ENCODE measurements at places on chromosomes 16 and 17.

DNA sequence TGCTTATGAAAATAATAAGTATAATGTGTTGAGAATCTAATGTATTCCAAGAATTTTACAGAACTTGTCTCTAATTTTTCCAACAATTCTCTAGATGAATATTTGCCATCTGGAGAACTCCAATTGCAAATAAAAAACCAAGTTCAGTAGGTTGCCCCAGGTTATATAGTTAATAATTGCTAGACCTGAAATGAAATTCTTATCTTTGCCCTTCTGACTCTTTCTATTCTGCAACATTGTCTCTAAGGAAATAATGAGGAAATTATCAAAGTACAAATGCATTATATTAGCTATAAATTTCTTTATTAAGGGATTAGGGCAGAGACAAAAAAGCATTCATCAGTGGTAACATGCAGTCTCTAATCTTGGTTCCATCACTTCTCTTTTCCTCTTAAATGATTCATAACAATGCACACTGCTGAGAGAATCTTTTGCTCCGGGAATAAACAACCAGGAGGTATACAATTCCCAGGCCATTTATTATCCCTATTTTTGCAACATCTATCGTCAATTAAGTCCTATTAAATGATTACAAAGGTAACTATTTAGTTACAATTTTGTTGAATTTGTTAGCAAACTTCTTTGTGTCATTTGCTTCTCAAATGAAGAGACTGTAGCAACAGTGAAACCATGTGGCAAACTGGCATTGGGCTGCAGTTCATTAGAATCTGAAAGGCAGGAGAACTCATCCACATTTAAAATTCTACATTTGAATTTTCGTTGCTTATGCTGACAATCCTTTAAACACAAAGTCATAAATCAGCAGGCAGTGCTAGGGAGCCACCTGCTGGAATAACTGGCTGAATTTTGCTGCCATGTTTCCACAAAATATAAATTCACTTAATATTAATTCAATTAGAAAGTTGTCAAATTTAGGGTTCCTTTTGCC, 349.6 kb downstream of the KIF2B start:
- no peak for DNase-seq

GRCh38 chr16:3503523-3503922, 2.7 kb downstream of the CLUAP1 start:
- DNase-seq, result no peak

GRCh38 chr16:25065899-25066298, 45.6 kb upstream of the LCMT1 start:
- no peak for DNase-seq

DNA sequence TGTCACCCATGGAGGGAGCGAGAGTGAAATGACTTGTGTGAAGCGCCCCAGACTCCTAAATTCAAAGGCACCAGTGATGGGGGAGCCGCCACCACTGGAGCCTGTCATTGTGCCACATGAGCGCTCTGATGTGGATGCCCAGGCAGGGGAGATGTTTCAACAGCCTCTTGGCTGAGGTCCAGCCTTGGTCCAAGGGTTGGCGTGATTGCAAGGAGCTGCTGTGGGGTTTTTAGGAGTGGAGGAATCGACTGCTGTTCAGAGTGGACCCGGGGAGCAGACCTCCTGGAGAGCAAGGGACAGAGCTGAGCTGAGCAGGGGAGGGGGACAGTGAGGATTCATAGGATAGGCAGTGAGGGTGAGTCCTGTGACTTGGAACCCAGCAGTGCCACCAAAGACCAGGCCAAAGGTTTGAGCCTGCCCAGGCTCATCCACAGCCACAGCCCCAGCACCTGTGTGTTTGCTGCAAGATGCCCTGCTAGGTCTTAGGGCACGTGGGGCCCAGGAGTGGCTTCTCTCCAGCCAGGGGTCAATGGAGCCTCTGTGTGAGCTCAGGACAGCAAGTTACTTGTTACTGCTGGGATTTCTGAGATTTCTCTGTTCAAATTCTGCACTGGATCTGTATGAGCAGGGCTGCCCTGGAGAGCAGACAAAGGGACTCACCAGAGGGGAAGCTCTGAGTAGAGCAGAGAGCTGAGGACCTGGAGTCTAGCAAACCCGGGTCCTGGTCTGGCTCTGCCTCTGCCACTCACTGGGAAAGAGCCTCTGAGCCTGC, 20.3 kb downstream of the RHBDL3 start:
- DNase-seq, result no peak

DNA sequence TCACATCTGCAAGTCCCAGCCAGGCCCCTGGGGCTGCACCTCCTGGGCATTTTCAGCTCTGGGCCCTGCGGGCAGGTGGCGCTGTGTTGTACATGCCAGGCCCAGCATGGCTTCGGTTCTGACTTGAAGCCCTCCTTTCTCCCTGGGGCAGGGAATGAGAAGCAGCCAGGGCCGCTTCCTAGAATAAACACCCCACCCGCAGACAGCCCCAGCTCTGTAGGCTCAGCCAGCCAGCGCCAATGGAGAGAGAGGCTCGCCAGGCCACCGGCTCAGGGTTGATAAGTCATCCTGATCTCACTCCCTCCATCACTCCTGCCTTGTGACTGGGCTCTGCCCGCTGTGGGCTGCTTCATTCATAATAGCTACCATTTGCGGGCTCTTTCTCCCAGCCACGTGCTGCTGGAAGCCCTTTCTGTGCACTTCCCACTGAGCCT, 6.0 kb upstream of the GLIS2 start:
- DNase-seq, result peak; percentile 29

GRCh38 chr17:76820561-76820960, 47.6 kb upstream of the MGAT5B start:
- no peak for DNase-seq

DNA sequence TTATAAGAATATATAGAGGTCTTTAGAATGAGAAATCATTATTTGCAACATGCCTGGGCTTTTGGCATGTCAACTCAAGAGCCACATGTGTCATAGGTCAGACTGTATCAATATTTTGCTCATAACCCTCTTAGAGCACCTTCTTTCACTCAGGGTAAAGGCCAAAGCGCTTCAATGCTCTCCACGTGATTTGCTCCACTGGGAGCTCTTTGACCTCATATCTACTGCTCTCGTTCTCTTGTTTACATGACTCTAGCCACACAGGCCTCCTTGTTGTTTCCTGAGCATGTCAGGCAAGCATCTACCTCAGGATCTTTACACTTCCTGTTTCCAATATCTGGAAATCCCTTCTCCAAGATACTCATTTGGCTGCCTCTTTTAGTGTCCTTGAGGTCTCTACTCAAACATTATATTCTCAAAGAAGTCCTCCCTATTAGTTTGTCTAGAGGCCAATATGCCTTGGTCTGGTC, 148.4 kb downstream of the TOX3 start:
- no peak for DNase-seq

DNA sequence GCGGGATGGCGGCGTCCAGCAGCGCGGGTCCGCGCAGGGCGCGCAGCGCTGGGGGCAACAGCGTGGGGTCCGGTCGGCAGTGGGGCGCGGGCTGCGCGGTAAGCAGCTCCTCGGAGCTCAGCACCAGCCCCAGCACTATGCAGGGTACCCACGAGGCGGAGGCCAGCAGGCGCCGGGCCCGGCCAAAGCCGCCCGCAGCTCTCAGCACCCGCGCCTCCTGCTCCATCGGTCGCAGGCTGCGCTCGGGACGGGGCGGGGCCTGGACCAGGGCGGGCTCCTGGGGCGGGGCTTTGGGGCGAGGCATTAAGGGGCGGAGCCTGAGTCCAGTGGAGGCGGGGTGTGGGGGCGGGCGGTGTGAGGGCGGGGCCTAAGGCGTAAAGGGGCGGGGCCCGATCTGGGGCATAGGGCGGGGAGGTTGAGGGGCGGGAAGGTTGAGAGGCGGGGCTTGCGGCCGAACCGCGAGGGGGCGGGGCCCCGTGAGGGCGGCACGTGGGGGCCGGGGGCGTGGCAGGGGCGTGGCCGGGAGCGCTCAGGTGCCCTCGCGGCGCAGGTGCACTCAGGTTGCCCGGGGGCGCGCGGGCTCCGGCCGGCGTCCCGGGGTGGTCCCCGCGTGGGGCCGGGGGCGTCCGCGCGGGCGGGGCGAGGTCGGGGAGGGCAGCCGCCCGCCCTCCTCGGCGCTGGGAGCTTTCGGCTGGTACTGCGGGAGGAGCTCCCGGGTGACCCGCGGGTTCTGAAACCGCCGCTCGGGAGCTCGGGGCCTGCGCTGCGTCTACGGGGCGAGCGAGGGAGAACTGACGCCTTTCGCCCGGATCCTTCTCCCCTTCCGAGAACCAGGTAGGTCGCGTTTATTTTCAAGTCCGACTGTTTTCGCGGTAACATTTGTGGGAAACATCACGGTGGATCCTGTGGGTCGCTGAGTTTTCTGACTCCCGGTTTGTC, 1.4 kb upstream of the SLC22A31 start:
- peak; percentile 44 for DNase-seq

Measured in stimulated activated CD8-positive, alpha-beta memory T cell treated with anti-CD3 and anti-CD28 coated beads, Interleukin-12 subunit alpha, Interleukin-12 subunit beta, amount 100 ng/mL, for 1 hour (primary cell).